NCI-H1694 (cell line): ENCODE measurements at places on chromosomes 12 and 14.

- no peak for DNase-seq
These were observed 103.3 kb downstream of the ADCK1 start for GRCh38 chr14:77903221-77903620.

GRCh38 chr12:65296508-65297265, 18.2 kb downstream of the MSRB3 start:
- DNase-seq: no peak

GRCh38 chr12:49521389-49521788, 17.4 kb upstream of the KCNH3 start:
- DNase-seq: no peak

DNA sequence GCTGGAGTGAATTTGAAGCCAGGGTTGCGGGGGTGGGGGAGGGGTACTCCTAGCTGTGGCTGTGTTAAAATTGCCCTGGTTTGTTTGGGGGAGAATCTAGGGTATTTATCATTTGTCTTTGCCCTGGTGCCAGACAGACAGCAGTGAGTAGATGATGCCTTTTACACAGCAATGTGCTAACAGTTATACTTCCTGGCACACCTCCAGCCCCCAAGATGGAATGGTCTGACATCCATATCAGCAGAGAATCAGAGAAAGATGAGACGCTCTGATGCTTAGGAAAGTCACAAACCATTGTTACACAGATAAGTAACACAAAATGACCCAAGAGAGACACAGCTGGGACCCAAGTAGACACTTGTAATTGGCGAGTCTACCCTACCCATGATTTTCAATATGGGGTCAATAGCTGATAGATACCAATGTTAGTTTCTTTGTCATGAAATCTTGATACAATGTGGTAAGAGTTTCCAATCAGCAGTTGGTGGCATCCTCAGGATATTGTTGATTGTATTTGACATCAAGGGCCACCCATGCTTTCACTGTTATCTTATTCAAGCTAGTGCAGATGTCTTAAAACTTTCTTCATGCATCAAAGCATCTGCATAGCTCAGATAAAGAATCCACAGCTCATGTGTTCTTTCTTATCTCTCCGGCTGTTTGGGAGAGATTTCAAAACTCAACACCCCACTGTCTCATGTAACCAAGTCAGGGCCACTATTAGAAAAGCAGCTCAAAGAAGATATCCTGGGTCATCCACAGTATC, 2.6 kb upstream of the PRKAB1 start:
- DNase-seq: no peak

DNA sequence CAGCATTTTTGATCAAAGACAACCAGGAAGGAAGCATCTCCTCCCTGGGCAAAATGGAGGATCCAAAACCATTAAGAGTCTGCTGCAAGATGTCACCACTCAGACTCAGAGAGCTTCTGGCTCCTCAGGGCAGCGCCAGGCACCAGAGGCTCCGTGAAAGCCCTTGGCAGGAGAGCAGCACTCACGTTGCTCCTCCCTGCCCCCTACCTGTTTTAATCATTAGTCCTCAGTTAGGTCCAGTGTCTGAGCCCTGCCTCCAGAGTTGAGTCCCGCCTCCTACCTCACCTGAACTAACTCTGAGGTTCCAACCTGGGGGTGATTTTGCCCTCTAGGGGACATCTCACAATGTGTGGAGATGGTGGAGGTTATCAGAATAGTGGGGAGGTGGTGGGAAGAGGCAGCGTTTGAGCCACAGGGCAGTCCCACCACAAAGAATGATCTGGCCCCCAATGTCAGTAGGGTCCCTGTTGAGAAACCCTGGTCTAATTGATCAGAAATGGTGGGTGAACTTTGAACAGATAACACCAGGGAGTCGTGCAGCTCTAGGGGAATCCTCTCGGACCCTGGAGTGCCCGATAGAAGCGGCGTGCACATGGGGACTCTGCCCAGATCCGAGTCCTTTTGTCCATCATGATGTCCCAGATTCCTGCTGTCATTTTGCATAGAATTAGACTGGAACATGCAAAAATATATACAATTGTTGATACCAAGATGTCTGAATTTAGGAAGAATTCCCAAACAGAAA, 156.7 kb upstream of the DIO3 start:
- no peak for DNase-seq

DNA sequence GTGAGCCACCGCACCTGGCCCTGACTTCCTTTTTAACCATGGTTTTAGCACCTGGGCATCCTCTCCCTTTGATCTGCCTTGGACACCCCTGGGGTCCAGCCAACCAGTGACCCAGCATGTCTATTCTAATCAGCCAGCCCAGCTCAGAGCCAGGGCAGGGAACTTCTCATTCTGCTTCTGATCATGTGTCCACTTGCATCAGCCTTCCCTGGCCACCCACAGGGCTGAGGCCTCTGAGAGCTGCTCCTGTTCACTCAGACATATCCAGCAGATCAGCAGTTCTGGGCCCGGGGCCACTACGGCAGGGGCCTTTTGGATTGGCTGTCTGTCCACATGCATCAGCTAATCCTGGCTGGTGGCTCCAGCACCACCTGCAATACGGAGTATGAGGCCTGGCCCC, 117.9 kb upstream of the MAP1LC3B2 start:
- no peak for DNase-seq

GRCh38 chr12:49796606-49797448, 31.4 kb downstream of the NCKAP5L start:
- DNase-seq: no peak
